ENCODE measurements at places on chromosomes 7 and 10. TPM values are rescaled to one million over a fixed set of nuclear protein-coding genes. Genes with fewer than 3 reads are reported as not detected.

Gene SPAM1
- total RNA-seq, result not detected

Gene HMX2
- total RNA-seq, result not detected

Gene NKX1-2
- total RNA-seq, result not detected

Gene BUD23
- total RNA-seq, result 65.2 TPM

Gene POLR2J2
- not detected for total RNA-seq

Gene ABCB1
- 13.3 TPM for total RNA-seq

Gene PDE6C
- total RNA-seq, result not detected

Gene EGR2
- total RNA-seq, result not detected

Gene PODXL
- total RNA-seq, result 11.4 TPM

Gene CALHM1
- total RNA-seq, result not detected

Gene WNT2
- total RNA-seq, result not detected

Gene TUBB8
- 0.29 TPM for total RNA-seq

Gene HOXA9
- total RNA-seq, result 104 TPM

Gene CDK5
- 19.3 TPM for total RNA-seq

Gene THSD7A
- total RNA-seq, result 2.0 TPM

Gene SYT15
- 0.14 TPM for total RNA-seq

Gene TRPV5
- not detected for total RNA-seq

Gene TMEM176A
- total RNA-seq, result not detected

Gene GPR146
- not detected for total RNA-seq

Gene OPN4
- not detected for total RNA-seq

Gene SLC26A3
- not detected for total RNA-seq

Gene SPDYE18
- total RNA-seq, result 0.23 TPM

Gene FGFR2
- total RNA-seq, result 1.6 TPM

- no peak for DNase-seq
These were observed 112.5 kb downstream of the GRID1 start for GRCh38 chr10:86254081-86254480.

DNA sequence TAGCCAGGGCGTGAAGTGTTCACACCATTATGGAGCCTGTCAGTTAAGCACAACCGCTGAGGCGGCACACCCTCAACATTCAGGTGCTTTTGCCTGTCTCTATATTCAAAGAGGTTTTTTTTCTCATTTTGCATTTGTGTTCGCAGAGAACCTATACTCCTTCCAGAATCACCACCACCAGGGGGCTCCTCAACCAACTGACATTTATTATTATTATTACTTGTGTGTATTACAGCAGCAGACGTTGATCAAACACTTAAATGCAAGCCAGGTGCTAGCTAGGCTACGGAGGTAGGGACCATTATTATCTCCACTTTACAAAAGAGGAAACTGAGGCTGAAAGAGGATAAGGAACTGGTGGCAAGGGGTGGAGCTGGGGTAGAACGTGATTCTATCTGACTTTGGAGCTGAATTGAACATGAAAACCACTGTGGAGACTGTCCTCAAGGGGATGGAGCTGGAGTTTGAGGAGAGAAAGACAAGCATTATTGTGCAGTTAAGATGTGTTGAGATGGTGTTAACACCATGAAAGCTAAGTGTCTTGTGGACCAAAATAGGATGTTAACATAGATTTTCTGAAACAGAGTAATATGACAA lies 133.8 kb upstream of the PLXNA4 start:
- no peak for DNase-seq

DNA sequence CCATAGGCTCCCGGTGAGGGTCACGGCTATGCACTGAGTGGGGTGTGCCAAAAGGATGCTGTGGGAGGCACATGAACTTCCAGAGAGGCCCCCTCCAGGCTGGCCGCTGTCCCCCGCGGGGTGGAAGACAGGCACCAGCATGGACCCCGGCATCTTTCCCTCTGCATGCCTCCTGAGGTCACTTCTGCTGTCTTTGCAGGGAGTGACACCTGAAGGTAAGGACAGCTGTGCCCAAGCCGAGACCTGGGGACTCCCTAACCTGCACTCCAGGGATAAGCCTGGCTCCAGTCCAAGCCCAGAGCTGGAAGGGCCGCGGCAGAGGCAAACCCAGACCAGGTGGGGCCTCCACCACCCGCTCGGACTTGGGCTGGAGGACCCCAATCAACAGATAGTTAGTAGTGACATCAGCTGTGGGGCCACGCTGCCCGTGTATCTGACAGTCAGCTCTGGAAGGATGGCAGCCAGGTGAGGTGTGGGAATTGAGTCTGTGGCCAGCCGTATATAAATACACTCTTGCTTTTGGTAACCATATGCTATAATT lies 340.7 kb upstream of the MKI67 start:
- DNase-seq, result no peak

- DNase-seq, result no peak
These were observed 660 bp downstream of the ANKRD16 start for GRCh38 chr10:5888843-5889623.

- DNase-seq, result no peak
These were observed 32.8 kb downstream of the NOD1 start for GRCh38 chr7:30445770-30446169.

GRCh38 chr10:110681023-110681681 lies 37.0 kb downstream of the RBM20 start:
- no peak for DNase-seq

GRCh38 chr10:15322356-15322755 lies 48.7 kb downstream of the FAM171A1 start:
- no peak for DNase-seq

DNA sequence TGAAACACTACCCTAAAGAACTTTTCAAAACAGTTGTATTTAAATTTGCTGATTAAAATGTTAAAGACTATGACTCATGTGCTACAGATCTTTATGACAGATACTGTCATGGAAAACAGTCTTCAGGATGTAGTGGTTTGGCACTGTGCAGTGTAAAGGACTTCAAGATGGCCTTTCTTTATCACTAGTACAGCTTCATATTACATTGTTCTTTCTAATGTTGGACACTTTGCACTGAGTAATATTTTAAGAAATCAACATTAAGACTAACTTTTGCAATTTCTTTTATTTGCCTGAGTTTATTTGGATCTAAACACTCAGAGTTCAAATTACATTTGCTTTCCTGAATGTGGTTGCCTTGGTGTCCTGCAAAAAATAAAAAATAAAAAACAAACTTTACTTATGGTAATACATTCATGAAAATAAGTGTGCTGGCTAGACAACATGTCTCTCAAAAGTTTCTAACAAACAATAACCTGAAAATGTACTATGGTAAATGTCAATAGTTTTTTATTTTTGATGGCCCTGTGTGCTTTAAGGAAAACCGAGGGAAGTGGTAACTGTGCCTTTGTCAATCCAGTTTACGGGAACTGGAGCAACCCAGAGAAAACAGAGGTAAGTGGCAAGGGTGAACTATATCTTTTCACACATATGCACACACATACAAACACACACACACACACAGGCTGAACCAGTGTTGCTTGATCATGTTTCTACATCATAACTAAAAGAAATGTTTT lies 85.9 kb upstream of the PLXDC2 start:
- DNase-seq, result no peak

GRCh38 chr7:25835197-25835596 lies 316.8 kb upstream of the NFE2L3 start:
- peak; percentile 48 for DNase-seq

GRCh38 chr7:108010377-108010776 lies 7.4 kb upstream of the LAMB1 start:
- no peak for DNase-seq

- DNase-seq, result no peak
These were observed 44.3 kb downstream of the TRRAP start for GRCh38 chr7:98922392-98923187.

DNA sequence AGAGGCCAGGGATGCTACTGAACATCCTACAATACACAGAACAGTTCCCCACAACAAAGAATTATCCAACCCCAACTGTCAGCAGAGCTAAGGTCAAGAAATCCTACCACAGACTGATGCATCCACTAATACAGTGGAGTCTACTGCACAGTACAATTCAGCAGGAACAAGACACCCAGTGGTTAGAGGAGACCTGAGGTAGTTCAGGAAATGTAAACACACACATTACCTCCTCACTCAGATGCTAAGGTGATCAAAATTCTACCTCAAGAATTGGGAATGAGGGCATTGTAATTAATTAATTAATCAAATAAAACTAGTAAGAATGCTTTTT lies 91.4 kb downstream of the ZFAND4 start:
- DNase-seq, result no peak

DNA sequence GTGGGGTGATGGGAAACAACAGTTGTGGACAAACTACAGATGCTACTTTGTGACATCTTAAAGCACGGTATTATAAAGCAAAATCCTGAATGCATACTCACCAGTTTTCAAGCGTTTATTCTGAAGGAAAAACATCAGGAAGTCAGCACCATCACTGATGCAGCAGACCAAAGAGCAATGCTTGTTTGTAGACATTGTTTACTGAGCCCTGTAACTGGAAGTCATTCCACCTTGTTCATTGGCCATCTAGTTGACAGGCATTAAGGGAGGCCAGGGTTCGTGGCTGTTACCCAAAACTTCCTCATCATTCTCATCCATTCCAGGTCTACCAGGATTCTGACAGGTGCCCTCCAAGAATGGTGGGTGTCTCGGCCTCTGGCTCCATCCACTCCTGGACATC lies 55.3 kb upstream of the FAM204A start:
- no peak for DNase-seq

- DNase-seq, result no peak
These were observed 488.3 kb upstream of the NRP1 start for GRCh38 chr10:33822774-33823173.

GRCh38 chr7:50456371-50457123 lies 6.4 kb upstream of the FIGNL1 start:
- no peak for DNase-seq

GRCh38 chr7:18053177-18053928 lies 25.7 kb upstream of the PRPS1L1 start:
- DNase-seq, result no peak

- no peak for DNase-seq
These were observed 49.5 kb downstream of the WNT2 start for GRCh38 chr7:117273325-117273724.

DNA sequence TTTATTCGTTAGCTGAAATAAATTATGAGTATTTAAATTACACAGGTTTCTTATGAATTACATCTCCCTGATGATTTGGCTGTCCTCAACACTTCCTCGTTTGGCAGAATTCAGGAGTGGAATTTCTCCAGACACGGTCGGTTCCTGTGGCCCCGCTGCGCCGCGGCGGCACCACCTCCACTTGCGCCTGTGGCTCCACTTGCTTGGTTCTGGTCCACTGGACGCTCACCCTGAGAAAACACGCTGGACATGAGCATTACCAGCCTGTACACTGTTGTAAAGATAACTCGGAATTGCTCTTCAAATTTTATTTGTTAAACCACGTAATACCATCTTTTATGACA lies 85.3 kb downstream of the ZNF33B start:
- no peak for DNase-seq

GRCh38 chr7:5557920-5558401 lies 134.3 kb upstream of the TNRC18 start:
- no peak for DNase-seq

DNA sequence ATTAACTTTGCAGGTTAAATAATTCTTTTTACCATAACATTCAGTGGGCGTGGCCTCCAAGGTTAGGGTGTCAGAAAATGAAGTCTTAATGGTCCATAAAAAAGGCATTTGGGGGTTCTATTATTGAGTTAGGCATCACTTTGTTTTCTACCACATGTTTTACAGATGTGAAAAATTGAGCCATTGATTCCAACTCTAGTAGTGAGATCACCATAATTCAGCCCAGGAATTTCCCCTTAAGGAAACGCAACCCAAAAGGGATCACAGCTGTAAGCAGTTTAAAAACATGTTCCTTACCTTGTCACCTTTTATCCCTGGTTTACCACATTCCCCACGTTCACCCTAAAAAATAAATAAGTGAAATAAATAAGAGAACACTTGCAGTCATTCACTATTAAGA lies 24.9 kb downstream of the COL28A1 start:
- DNase-seq, result no peak

DNA sequence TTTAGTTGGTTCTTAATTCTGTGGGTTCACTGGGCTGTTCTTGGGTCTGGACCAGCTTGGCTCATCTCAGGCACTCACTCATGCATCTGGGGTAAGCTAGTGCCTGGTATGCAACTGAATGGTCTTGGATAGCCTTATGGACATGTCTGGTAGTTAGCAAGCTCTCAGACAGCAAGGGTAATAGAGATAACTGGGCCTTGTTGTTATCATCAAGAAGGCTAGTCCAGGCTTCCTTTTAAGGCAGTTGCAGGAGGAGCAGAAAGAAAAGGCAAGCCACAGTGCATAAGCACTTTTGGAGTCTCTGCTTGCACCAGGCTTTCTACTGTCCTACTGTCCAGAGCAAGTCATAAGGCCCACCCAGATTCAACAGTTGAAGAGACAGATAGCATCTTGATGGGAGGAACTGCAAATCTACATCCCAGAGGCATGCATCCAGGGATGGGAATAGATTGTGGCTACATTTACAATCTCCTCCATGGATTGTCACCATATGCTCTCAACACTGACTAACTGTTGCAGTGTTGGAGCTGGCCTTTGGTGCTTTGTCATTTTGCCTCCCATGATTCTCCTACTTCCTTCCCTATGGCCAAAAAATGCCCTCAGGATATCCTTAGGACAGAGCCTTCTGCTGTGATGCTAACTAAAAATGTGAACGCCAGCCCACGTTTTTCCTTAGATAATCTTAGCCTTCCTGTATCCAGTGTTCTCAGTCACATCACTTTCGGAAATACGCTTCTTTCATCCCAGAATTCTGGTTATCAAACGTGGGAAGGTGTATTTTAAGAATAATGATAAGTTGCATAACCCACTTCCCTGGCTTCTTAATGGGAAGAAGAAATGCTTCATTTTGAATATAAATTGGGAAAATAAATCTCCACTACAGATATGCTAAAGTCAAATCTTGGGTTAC lies 3.6 kb downstream of the GIMAP4 start:
- no peak for DNase-seq

- no peak for DNase-seq
These were observed 11.7 kb downstream of the ADIRF start for GRCh38 chr10:86979977-86980448.

GRCh38 chr7:44460325-44460724 lies 30.1 kb downstream of the NUDCD3 start:
- no peak for DNase-seq

DNA sequence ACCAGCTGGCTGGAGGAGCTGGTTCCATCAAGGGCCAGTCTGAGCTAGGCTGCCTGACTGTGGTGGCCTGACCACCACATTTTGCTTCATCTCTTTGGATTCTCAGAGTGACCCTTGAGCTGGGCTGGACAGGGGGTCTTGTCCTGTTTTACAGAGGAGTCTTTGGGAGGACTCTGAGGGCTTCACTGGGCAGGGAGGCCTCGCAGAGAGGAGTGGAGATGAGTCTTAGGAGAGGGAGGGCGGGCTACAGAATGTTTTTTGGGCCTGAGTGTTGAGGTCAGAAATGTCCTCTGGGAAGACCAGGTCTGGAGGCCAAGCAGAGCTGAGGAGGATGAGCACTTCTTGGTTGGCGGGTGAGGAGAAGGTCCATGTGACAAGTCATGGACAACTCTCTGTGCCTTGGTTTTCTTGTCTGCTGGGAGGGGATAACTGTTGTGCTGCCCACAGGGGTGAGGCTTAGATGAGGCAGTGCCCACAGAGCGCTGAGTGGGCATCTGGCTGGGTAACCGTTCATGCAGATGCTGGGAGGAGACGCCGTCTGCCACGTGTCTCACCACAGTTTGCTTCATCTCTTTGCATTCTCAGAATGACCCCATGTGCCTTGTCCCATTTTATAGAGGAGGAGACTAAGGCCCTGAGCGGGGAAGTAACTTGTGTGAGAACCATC lies 9.4 kb downstream of the TSPAN15 start:
- DNase-seq, result no peak
